ENCODE measurements at places on chromosomes 7 and 10. TPM values are rescaled to one million over a fixed set of nuclear protein-coding genes. Genes with fewer than 3 reads are reported as not detected.

DNA sequence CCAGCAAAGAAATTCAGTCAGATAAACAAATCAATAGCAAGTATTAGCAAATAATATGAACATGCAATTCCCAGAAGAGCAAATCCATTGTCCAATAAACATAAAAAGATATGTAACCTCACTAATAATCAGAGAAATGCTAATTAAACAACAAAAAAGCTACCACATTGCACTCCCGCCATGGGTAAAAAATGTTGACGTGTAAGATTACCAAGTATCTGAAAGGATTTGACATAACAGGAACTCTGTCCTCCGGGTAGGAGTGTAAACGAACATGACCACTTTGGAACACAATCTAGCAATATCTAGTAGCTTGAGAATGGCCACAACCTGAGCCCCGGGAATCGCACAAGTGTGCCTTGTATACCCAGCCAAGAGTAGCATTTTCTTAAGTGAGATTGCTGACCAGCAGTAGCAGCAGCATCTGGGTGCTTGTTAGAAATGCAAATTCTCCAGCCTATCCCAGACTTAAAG lies 31.6 kb downstream of the DYDC1 start:
- no peak overlapping the region for H3K27ac ChIP-seq
- H3K4me1 ChIP-seq: no peaks in the 10 kb centered on the region
- no peaks in the 10 kb centered on the region for H3K36me3 ChIP-seq
- no peak overlapping the region for H3K4me3 ChIP-seq
- H3K27me3 ChIP-seq: no peaks in the 10 kb centered on the region

WIPF3 gene
- 1.5 TPM for total RNA-seq

GHRHR gene
- 7.5 TPM for total RNA-seq

GDF2 gene
- not detected for total RNA-seq

SEC31B gene
- 13.2 TPM for total RNA-seq

MKX gene
- total RNA-seq: 0.80 TPM

DNA sequence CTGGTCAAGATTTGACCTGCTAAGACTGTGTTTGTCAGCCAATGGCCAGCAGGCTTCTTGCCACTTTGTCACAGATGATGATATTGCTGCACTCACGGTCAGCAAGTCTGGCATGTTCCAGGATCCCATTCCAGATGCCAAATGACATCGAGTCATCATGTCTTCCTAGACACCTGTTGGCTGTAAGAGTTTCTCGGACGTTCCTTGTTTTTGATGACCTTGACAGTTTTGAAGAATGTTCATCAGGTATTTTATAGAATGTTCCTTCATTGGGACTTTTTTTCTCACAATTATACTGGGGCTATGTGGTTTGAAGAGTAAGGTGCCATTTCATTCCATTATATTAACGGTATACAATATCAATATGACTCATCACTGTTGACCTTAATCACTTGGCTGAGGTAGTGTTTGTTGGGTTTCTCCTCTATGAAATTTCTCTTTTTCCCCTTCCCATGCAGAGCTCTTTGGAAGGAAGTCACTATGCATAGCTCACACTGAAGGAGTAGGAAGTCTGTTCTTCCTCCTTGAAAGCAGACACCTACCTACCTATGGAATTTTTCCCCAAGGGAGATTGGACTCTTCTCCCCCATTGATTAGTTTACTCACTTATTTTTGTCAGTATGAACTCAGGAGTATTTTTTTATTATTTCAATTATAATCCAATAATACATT lies 31.6 kb downstream of the HECW1 start:
- no peak for DNase-seq
- no peaks in the 10 kb centered on the region for H3K36me3 ChIP-seq
- no peak overlapping the region for H3K4me3 ChIP-seq
- no peak overlapping the region for H3K27ac ChIP-seq

- DNase-seq: no peak
- no peaks in the 10 kb centered on the region for H3K4me1 ChIP-seq
- H3K27me3 ChIP-seq: no peaks in the 10 kb centered on the region
- no peak overlapping the region for H3K27ac ChIP-seq
Observed at GRCh38 chr10:43006490-43006889, 70.4 kb upstream of the RET start.

DNA sequence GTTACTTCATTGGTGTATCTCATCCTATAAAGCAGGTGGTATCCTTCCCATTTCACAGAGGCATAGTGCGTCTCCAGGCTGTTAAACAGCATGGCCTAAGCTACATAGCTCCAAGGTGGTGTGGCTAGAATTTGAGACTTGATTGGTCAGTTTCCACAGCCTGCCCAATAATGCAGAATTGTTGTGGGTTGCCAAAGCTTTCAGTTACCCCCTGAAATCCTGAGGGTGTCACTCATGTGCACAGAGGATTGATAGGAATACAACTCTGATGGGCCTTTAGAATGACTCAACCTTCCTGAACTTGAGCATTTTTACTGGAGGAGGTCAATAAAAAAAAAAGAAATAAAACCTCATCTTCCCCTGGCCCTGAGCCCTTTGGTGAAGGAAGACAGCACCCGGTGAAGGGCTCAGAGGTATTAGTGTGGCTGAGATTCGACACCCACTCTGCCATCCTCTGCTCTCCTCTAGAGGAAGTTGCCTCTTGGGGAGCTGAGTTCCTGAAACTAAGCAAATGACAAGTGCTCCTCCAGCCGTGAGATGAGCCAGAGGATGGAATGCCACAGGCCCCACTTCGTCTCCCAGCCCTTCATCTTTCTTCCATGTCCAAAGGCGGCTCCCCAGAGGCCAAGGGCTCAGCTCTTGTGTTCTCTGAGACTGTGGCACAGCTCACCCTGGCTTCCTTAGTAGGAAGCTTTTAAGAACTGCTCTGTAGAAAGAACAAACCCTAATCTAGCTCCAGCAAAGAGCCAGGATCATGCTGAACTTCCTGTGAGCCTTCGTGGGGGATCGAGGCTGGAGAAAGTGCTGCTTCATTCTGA lies 1.0 kb downstream of the ACSL5 start:
- no peak overlapping the region for H3K27ac ChIP-seq
- peaks cover 12% of the 10 kb centered on the region for H3K4me1 ChIP-seq
- peaks cover 6% of the 10 kb centered on the region for H3K27me3 ChIP-seq
- peaks cover 4% of the 10 kb centered on the region for H3K36me3 ChIP-seq

NEUROG3 gene
- not detected for total RNA-seq

GRCh38 chr7:106140406-106141173 lies 28.5 kb upstream of the SYPL1 start:
- no peak overlapping the region for H3K27ac ChIP-seq
- no peak overlapping the region for H3K4me3 ChIP-seq
- H3K36me3 ChIP-seq: no peaks in the 10 kb centered on the region
- no peaks in the 10 kb centered on the region for H3K4me1 ChIP-seq
- H3K27me3 ChIP-seq: peaks cover 2% of the 10 kb centered on the region
- no peak for DNase-seq

DNA sequence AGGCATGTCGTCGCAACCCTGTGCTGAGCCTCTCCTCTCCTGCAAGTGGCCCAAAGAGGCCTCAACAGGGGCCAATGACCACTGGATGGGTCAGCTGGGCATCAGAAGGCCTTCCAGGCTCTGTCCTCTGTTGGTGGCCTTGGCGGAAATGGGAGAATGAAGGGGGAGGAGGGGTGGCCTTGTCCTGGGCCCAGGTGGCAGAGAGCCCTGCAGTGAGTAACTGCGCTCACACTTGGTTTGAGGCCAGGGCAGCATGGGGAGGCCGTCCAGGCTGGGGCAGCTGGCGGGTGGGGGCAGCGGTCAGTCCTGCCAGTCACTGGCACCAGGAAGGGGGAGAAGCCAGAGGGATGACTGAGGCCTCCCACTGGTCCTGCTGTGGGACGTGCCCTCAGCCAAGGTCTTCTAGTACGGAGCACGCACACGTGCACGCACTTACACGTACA lies 59.8 kb downstream of the LHPP start:
- no peaks in the 10 kb centered on the region for H3K36me3 ChIP-seq
- H3K27me3 ChIP-seq: peaks cover 4% of the 10 kb centered on the region
- peaks cover 9% of the 10 kb centered on the region for H3K4me1 ChIP-seq

GRCh38 chr10:96949039-96949683 lies 117.1 kb downstream of the LCOR start:
- peaks cover 4% of the 10 kb centered on the region for H3K4me1 ChIP-seq
- DNase-seq: no peak
- no peak overlapping the region for H3K4me3 ChIP-seq
- no peak overlapping the region for H3K27ac ChIP-seq
- no peaks in the 10 kb centered on the region for H3K27me3 ChIP-seq
- H3K36me3 ChIP-seq: no peaks in the 10 kb centered on the region

DNA sequence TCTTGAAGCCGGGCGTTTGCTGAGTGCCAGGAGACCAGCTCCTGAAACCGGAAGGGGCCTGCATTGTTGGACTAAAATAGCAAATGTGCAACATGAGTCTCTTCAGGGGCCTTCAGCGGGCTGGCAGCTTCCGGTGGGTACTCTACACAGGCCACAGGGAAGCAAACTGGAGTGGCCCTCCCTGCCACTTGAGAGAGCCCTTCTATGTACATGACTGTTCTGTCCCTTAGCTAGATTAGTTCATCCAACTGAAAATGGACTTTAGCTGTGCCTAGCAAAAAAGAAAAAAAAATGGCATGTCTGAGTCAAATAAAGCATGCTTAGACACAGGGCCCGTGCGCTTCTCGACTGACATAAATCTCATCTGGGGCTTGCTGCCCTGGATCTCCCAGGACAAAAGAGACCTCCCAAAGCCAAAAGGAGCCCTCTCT lies 115.3 kb upstream of the TCF7L2 start:
- no peak overlapping the region for H3K27ac ChIP-seq
- H3K27me3 ChIP-seq: peaks cover 7% of the 10 kb centered on the region
- peaks cover 5% of the 10 kb centered on the region for H3K4me1 ChIP-seq
- no peak overlapping the region for H3K4me3 ChIP-seq
- no peak for DNase-seq

DNA sequence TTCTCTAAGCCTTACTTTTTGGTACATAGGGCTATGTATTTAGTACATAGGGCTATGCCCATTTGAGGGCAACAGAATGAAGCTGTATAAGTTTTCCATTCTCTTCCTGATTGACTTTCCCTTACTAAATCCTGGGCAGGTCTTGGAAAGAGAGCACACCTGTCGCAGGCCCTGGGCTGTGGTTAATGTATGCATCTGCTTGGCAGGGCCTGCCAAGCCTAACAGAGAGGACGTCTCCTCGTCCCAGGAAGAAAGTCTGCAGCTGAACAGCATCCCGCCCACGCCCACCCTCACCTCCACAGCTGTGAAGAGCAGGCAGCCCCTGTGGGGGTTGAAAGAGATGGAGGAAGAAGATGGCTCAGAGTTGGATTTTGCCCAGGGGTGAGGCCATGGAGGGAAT lies 8.9 kb upstream of the PVRIG start:
- H3K4me3 ChIP-seq: no peak overlapping the region
- H3K4me1 ChIP-seq: peaks cover 7% of the 10 kb centered on the region
- H3K27ac ChIP-seq: no peak overlapping the region
- H3K36me3 ChIP-seq: peaks cover 6% of the 10 kb centered on the region
- no peak for DNase-seq

- DNase-seq: no peak
- H3K4me3 ChIP-seq: no peak overlapping the region
- H3K36me3 ChIP-seq: peaks cover 4% of the 10 kb centered on the region
- peaks cover 15% of the 10 kb centered on the region for H3K4me1 ChIP-seq
- H3K27me3 ChIP-seq: no peaks in the 10 kb centered on the region
Observed at GRCh38 chr7:37245590-37245989, 203.1 kb downstream of the ELMO1 start.

GRCh38 chr10:2772816-2773631 lies 294.3 kb upstream of the PFKP start:
- DNase-seq: no peak
- no peak overlapping the region for H3K4me3 ChIP-seq
- no peaks in the 10 kb centered on the region for H3K27me3 ChIP-seq
- H3K4me1 ChIP-seq: no peaks in the 10 kb centered on the region
- no peaks in the 10 kb centered on the region for H3K36me3 ChIP-seq

GRCh38 chr7:148304083-148304335 lies 286.6 kb upstream of the C7orf33 start:
- peaks cover 3% of the 10 kb centered on the region for H3K27me3 ChIP-seq
- DNase-seq: no peak
- peaks cover 15% of the 10 kb centered on the region for H3K4me1 ChIP-seq
- H3K36me3 ChIP-seq: no peaks in the 10 kb centered on the region

DNA sequence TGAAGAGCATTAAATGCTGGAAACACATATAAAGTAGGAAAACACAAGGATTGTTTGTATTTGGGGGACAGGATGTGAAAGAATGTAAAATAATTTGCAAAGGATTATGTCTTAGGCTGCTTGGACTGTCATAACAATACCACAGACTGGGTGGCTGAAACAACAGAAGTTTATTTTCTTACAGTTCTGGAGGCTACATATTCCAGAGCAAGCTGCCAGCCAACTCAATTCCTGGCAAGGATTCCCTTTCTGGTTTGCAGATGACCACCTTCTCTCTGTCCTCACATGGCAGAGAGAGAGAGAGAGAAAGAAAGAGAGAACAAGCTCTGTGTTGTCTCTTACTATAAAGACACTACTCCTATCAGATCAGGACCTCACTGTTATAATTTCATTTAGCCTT lies 8.8 kb upstream of the LAMB4 start:
- DNase-seq: no peak
- H3K27me3 ChIP-seq: no peaks in the 10 kb centered on the region
- no peak overlapping the region for H3K4me3 ChIP-seq
- H3K36me3 ChIP-seq: no peaks in the 10 kb centered on the region
- H3K4me1 ChIP-seq: peaks cover 19% of the 10 kb centered on the region
- no peak overlapping the region for H3K27ac ChIP-seq

GRCh38 chr10:93493162-93493561 lies 3.2 kb upstream of the CEP55 start:
- no peaks in the 10 kb centered on the region for H3K36me3 ChIP-seq
- H3K4me3 ChIP-seq: no peak overlapping the region
- DNase-seq: no peak

- no peaks in the 10 kb centered on the region for H3K4me1 ChIP-seq
- no peaks in the 10 kb centered on the region for H3K27me3 ChIP-seq
- no peak overlapping the region for H3K4me3 ChIP-seq
- DNase-seq: no peak
- no peak overlapping the region for H3K27ac ChIP-seq
Observed at GRCh38 chr7:158647475-158647792, 57.2 kb downstream of the NCAPG2 start.

COL1A2 gene
- total RNA-seq: 169 TPM

TAS2R5 gene
- total RNA-seq: 1.9 TPM

SRGN gene
- 4.7 TPM for total RNA-seq

GRCh38 chr10:120607710-120608703 lies 151.0 kb downstream of the PLPP4 start:
- peaks cover 4% of the 10 kb centered on the region for H3K36me3 ChIP-seq
- no peak overlapping the region for H3K27ac ChIP-seq
- peaks cover 5% of the 10 kb centered on the region for H3K27me3 ChIP-seq
- peaks cover 12% of the 10 kb centered on the region for H3K4me1 ChIP-seq

- peaks cover 4% of the 10 kb centered on the region for H3K36me3 ChIP-seq
- no peak overlapping the region for H3K27ac ChIP-seq
- DNase-seq: no peak
- peaks cover 5% of the 10 kb centered on the region for H3K27me3 ChIP-seq
- no peak overlapping the region for H3K4me3 ChIP-seq
Observed at GRCh38 chr10:113498997-113499396, 53.9 kb upstream of the HABP2 start.

CALML5 gene
- not detected for total RNA-seq

PNLIP gene
- not detected for total RNA-seq

GRCh38 chr7:44348851-44349781 lies 23.7 kb upstream of the CAMK2B start:
- H3K36me3 ChIP-seq: no peaks in the 10 kb centered on the region
- DNase-seq: no peak
- no peak overlapping the region for H3K27ac ChIP-seq
- peaks cover 6% of the 10 kb centered on the region for H3K4me1 ChIP-seq
- no peak overlapping the region for H3K4me3 ChIP-seq

Data from endothelial cell (in vitro differentiated cells).